Stimulated activated effector memory CD8-positive, alpha-beta T cell treated with anti-CD3 and anti-CD28 coated beads, Interleukin-12 subunit alpha, Interleukin-12 subunit beta, amount 100 ng/mL, for 72 hours (primary cell): ENCODE measurements at places on chromosomes 7 and 10.

DNA sequence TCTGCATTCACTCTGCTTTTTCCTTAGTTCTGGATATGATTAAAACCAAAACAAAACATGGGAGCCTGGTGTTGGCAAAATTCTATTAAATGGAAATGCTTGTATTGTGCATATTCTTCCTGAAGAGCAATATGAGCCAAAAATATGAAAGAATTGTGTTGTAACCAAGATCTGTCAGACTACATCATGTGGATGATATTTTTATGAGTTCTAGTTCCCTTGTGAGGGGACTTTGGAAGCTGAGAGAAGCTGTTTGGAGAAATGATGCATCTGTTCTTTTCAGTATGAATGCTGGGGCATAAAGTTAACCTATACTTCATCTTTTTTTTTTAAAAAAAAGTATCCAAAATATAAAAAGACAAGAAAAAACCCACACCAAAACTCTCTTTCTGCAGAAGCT, 782.7 kb downstream of the ANKRD7 start:
- DNase-seq, result no peak

- DNase-seq, result no peak
These were observed 63.1 kb upstream of the PDCD4 start for GRCh38 chr10:110808615-110809014.

- no peak for DNase-seq
These were observed 226.2 kb upstream of the DGKB start for GRCh38 chr7:15128716-15129115.

GRCh38 chr10:13000431-13000830, 1.1 kb downstream of the CCDC3 start:
- no peak for DNase-seq

DNA sequence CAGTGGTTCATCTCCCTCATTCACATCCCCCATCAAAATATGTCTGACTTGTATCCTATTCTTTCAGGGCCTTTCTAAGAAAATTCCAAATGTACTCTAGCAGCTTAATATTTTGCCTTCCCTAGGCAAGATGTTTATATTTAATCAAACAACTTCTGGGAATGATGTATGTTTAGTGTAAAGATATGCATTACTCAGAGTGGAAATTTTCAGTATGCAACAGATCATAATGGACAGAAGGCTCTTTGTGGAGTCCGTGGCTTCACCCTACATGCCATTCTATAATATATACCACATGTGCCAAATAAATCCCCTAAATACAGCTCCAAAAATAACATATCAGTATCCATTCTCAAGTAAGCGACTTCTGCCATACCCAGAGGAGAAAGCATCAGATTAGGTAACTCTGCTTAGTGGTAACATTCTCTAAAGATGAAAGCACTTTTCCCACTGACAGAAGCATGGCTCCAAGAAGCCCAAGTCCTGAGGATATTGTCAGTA, 316.6 kb downstream of the KCNMA1 start:
- DNase-seq, result no peak

GRCh38 chr10:88702848-88703597, 3.0 kb upstream of the LIPK start:
- DNase-seq, result no peak

- no peak for DNase-seq
These were observed 1.4 kb downstream of the PTPRE start for GRCh38 chr10:127908106-127908958.

GRCh38 chr7:134737566-134738345, 41.7 kb upstream of the CALD1 start:
- DNase-seq, result peak; percentile 64

DNA sequence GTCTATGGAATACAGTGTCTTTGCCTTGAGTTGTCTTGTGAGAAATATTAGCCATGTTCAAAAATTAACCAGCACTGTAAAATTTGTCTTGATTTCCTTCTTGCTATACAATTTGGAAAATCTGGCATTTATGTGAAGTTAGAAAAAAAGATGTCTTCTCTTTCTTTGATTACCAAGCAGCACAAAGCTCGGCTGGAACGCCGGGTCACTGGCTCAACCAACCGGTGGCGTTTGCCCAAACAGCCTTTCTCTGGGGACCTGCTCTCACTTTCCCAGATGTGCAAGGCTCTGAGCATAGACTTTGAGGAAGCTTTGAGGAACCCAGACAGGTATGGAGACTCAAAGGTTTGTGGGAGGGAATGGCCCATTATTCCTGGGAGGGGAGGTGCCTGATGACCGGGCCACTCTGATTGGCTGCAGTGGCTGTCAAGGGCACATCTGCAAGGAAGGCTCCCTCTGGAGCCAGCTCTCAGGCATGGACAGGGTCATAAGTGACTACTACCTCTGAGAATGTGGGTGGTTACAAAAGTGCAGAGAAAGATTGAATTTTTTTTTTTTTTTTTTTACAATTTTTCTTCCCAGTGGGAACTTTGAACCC, 5.6 kb downstream of the BTBD16 start:
- DNase-seq, result no peak

- DNase-seq, result no peak
These were observed 25.5 kb upstream of the C10orf67 start for GRCh38 chr10:23370106-23370505.

GRCh38 chr10:49109669-49110340, 5.5 kb downstream of the VSTM4 start:
- peak; percentile 18 for DNase-seq
